ENCODE measurements at places on chromosomes 12 and 14.

DNA sequence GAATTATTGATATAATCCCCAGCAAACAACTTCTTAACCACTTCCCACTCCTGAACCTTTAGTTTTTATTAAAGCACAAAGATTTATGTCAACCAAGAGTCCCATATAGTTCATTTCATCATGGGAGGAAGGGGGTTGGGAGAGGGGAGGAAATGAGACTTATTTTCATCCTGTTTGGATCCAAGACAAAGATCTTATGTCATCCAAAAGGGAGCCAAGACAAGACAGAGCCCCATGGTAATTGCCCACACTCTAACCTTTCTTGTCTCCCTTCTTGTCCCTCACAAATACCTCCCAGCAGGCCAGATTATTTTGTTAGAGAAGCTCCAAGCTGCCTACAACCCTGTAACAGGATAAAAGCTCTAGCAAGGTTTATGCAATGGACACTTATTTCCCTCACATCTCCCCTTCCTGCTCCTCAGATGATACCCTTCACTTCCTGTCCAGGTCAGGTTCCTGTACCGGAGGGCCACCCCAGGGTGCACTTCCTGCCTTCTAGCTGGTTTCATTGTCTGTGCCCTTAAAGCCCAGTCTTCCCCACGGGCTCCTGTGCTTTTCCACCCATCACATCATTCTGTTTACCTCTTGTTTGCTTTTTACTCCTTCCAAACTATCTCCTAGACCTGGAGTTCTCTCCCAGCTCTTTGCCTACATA, 123.7 kb upstream of the MDM1 start:
- DNase-seq, result no peak

- no peak for DNase-seq
These were observed 78.5 kb downstream of the MAP1LC3B2 start for GRCh38 chr12:116637589-116638150.

GRCh38 chr12:107399046-107399445, 286.6 kb upstream of the PWP1 start:
- DNase-seq, result peak; percentile 25

DNA sequence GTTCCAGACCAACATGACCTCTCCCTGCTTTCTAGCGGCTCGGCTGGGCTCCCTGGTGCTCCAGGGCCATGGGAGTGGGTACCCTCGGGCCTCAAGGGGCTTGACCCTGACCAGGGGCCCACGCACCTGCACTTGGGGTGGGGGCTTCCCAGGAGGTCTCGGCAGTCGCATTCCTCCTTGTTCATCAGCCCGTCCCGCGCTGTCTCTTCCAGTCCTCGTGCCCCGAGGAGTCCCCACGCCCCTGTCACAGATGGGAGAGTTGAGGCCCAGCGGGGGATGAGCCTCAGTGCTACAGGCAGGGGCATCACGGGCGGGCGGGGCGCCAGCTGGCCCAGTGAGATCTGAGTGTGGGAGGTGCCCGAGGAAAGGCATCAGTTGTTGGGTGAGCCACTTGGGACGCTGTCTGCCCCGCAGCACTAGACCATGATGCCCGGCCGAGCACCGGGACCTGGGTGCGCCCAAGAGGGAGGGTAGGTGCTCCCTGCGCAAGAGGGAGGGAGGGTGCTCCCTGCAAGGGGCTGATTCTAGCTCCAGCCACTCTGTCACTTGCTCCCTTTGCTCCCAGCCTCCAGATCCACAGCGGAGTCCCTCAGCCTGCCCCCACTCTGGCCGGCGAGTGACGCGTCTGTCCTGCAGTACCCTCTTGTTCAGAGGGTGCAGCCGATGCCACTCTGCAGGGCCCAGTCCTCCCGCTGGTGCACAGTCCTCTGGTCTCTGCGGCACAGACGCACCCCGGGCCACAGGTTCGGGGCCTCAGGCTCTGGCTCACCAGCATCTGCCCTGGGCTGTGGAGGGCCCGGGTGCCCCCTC, 23.8 kb downstream of the MMP17 start:
- no peak for DNase-seq

GRCh38 chr14:100098171-100098570, 32.9 kb downstream of the EVL start:
- DNase-seq, result no peak

GRCh38 chr12:6167327-6168280, 32.6 kb upstream of the CD9 start:
- DNase-seq, result peak; percentile 97

GRCh38 chr12:119258149-119258548, 76.4 kb upstream of the CCDC60 start:
- DNase-seq, result no peak

GRCh38 chr14:66998013-66998412, 191.2 kb upstream of the GARIN2 start:
- DNase-seq, result no peak

DNA sequence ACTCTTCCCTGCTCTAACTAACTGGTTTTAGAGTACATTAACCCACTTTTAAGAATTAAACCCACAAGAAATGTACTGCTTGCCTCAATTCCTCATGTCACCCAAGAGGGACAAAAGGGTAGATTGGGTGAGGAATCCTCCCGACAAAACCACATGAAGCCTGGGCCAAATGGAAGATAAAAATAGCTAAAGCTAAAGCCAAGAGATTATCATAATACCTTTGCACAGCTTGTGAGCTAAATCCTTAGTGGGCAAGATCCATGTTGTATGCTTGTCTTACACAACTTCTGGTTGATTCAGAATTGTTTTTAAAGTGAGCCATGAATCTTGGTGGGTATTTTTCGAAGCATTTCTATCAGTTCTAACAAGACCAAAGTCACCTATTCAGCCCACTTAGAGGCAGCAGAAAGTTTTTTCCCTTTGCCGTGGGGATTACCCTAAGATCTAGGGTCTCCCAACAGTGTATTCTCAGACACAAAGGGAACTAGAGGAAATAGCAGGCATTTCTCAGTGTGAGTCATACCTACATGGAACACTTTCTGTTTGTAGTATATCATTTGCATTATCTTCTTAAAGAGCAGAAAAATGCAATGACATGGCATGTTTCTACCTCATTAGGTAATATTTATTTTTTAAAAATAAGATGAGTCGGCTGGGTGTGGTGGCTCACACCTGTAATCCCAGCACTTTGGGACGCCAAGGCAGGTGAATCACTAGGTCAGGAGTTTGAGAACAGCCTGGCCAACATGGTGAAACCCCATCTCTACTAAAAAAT, 616.6 kb downstream of the KCNH5 start:
- DNase-seq, result no peak

DNA sequence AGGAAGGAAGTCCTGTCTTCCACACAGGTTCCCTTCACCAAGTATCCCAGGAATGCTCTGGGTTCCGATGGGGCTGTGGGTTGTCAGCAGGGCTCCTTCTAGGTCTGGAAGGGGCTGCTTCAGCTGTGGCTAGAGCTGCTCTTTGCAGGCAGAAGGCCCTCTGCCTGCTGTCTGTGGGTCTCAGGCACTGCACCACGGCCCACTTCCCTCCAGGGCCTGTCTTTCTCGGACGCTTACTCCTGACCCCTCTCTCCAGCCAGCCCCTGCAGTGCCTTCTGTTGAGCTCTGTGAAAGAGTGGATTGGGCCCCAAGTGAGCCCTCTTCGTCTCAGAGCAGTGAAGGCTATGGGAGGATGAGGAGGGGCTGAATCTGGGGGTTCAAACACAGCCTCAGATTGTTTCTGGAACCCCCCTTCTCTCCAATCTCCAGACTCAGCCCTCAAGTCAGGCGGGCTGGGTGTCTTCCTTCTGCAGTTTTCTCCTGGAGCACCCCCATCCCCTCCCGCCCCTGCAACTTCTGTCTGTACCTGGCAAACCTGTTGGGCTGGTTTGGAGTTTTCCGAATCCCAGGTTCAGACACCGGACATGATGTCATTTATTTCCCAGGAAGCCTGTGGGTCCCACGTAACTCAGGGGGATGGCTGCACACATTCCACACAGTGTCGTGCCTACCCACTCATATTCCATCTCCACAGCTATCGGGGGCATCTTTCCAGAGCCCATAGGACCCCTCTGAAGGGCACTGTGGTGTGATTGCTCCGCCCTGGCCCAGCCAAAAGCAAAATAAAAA, 24.9 kb upstream of the SPPL3 start:
- no peak for DNase-seq

- no peak for DNase-seq
These were observed 11.7 kb downstream of the RACGAP1 start for GRCh38 chr12:50013361-50014147.

- peak; percentile 52 for DNase-seq
These were observed 442.4 kb upstream of the MGAT4C start for GRCh38 chr12:86698641-86698980.

GRCh38 chr14:73633116-73634010, 11.4 kb upstream of the DNAL1 start:
- DNase-seq, result peak; percentile 83

DNA sequence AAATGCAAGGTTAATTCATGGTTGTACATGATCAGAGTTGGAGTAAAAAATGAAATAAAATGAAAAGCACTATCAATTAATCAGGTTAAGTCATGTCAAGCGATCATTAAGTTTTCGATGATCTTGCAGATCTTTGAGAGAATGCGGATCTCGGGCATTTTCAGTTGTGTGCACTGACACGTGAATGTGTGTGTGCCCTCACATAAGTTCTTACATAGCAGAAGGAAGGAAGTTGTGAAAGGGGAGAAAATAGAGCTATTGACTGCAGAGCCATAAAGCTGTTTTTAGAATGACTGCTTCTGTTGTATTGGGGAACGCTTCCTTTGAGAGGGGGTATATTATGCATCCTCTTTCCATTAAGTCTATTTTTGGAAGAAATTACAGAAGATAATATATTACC, 101.3 kb downstream of the HMGA2 start:
- DNase-seq, result no peak

DNA sequence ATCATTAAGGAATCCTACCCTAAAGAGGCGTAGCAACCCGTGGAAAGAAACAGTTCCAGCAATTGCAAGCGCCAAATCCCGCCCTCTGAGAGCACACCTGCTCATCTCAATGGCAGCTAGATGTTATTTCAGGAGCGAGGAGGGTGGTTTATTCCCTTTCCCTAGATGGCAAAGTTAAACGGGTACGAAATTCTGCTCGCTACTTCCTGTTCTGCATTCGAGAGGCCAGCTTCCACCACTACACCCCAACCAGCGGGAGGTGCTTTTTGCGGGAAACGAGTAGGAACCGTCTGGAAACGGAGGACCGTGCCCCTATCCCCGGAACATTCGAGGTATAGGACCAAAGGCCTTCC, 536 bp downstream of the VPS29 start:
- peak; percentile 28 for DNase-seq

DNA sequence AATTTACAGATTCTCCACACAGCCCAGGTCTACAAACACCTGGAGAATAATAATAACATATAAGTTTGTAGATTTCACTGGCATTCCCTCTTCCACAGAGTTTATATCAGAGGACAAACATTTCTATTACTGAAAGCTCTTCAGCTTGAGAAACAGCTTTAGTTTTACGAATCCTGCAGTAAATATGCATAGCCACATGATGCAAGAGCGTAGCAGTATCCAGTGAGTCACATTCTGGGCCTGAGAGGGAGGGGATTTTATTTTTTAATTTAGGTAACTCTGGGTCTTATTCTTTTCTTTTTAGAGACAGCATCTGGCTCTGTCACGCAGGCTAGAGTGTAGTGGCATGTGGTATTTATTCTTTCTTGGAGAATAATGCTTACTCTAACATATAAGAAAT, 1002.8 kb downstream of the TRHDE start:
- DNase-seq, result no peak

Measured in fibroblast of the aortic adventitia (primary cell).